ENCODE measurements at places on chromosomes 2 and 18.

GRCh38 chr2:74077636-74078035 is 70.1 kb downstream of the BOLA3 start:
- no peak for DNase-seq

GRCh38 chr2:2326068-2327040 is 4.7 kb downstream of the MYT1L start:
- DNase-seq, result no peak

DNA sequence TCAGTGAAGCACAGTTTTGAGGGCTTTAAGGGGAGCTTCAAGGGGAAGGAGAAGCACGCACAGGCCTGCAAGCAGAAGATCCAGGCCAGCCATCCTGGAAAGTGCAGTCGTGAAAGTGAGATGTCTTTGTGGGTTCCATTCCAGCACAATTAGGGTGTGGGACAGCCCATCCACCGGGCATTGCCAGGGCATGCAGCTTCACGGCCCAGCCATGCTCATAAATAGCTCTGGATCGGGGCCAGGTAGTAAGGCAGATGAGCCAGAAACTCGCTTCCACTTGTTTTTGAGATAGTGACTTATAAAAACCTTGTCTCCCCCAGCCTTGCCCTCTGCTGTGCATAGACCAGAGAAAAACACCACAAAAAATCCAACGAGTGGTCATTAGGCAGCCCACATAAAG is 21.0 kb downstream of the KDSR start:
- no peak for DNase-seq

DNA sequence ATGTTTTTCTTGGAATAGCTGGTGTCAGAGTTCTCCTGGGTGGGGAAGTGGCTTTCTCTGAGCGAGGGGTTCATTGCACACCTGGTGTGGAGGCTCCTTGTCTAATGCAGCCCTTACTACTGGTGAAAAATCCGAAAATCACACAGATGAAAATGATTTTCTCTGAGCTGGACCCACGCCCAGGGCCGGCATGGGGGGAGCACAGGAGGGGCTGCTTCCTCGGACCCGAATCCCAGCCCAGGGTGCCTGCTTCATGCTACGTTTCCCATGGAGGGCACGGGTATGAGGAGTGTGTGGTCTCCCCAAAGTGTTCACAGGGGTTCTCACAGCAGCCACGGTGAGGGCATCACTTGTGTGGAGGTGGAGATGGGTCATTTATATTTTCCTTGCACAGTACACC is 288.0 kb upstream of the HDAC4 start:
- DNase-seq, result no peak

- no peak for DNase-seq
Measured at GRCh38 chr2:132813422-132813821, 143.4 kb upstream of the LYPD1 start.

- DNase-seq, result peak; percentile 62
Measured at GRCh38 chr2:72892506-72893173, 5.4 kb downstream of the SPR start.

- no peak for DNase-seq
Measured at GRCh38 chr2:223300326-223300725, 248.3 kb downstream of the KCNE4 start.

- DNase-seq, result no peak
Measured at GRCh38 chr18:58175786-58176176, 131.8 kb downstream of the NEDD4L start.

DNA sequence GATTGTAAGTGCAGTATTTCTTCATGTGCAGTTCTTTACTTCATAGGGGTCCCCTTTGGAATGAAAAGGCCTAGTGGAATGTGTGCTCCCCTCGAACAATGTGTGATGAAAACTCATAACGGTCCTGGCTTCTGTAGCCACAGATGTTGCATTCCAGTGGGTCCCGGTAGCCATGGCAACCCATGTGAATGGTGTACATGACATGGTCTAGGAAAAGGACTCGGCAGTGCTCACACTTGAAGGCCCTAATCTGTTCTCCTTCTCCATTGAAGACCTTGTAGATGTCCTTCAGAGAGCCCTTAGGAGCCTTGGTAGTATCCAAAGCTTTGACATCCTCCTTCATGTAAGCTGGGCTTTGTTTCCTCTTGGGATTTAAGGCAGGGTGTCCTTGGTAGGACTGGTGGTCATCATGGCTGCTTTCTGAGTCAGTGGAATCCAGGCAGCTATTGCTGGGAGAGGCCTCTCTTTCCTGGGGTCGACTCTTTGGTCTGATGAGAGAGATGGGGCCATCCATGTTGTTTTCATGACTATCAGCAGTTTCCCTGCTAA is 144.0 kb downstream of the IKZF2 start:
- no peak for DNase-seq

- no peak for DNase-seq
Measured at GRCh38 chr18:22320155-22320554, 97.6 kb downstream of the CTAGE1 start.

All from CD4-positive, alpha-beta T cell treated with Interferon alpha-2 for 1 hour (primary cell).